Inflammatory macrophage (primary cell): ENCODE measurements at places on chromosomes 5 and 9.

DNA sequence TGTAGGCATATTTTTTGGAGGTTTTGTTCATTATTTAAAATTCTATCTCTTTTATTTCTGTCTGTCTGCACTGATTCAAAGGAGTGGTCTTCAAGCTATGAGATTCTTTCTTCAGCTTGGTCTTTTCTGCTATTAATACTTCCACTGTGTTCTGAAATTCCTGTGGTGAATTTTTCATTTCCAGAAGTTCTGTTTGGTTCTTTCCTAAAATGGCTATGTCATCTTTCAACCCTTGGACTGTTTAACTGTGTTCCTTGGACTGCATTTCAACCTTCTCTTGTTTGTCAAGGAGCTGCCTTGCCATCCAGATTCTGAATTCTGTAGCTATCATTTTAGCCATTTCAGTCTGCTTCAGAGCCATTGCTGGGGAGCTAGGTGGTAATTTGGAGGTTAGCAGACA, 76.3 kb downstream of the CERT1 start:
- DNase-seq, result no peak

- DNase-seq, result peak; percentile 94
Measured at GRCh38 chr9:113580041-113580953, 116.8 kb downstream of the RGS3 start.

- no peak for DNase-seq
Measured at GRCh38 chr5:3740546-3741373, 145.1 kb downstream of the IRX1 start.

DNA sequence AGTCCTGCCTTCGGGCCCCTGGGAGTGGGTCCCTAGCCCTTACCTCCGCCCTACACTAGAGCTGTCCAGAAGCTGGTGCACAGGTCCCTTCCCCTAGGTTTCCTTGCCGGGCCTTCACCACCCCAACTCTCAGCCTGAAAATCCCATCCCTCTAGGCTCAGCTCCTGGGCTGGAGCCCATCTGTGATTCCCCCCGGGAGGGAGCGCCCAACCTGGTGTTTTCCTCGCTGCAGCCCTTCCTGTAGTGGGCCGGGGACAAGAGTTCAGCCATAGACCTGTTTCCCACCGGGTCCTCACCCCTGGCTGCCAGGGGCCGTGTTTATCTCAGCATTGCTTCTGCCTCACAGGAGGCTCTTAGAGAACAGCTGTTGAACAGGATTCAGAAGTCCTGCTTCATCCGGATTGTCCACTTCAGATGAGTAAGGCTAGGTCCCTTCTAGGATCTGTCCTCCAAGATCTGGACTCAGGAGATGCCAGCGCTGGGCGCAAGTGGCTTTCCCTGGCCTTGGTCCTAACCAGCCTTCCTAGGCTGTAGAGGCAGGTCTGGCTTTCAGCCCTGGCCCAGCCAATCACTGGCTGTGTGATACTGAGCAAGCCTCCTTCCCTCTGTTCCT, 965 bp downstream of the GLIPR2 start:
- DNase-seq, result peak; percentile 32

- no peak for DNase-seq
Measured at GRCh38 chr9:79501546-79501945, 70.2 kb upstream of the TLE4 start.

DNA sequence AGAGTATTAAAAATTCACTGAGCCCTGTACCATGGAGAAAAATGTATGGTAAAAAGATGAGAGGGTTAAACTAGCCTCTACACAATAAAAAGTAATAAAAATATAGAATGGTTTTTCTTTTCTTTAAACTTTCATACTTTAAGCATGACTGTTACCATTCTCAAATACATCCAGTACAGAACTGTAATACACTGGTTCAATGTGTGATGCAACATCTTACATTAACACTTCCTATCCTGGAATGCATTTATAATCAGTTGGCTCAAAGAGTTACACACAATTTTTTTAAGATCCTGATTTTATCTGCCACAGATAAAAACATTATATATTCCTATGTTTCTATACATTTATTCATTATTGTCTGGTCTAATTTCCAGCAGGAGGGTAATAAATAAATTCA, 4.7 kb downstream of the GNAQ start:
- peak; percentile 23 for DNase-seq
